ENCODE measurements at places on chromosomes 5 and 9.

DNA sequence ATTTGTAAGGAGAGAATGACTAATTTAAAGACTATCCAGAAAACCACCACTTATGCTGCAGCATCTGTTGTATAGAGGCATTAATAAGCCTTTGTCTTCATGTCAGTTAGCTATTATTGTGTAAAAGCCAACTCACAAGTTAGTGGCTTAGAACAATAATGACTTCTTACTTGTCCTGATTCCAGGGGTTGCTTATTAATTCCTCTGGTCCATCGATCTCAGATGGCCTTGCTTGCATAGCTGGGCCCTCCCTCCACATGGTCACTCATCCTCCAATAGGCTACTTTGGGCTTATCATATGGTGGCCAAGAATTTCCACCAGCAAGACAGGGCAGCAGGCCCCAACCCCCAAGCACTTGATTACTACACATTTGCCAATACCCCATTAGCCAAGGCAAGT lies 44.5 kb upstream of the STK32A start:
- peak; percentile 19 for DNase-seq

- DNase-seq = peak; percentile 2
Measured at GRCh38 chr5:116970318-116970717, 395.7 kb upstream of the SEMA6A start.

- peak; percentile 87 for DNase-seq
Measured at GRCh38 chr5:157607371-157608161, 32.0 kb upstream of the ADAM19 start.

- peak; percentile 76 for DNase-seq
Measured at GRCh38 chr5:62538017-62538942, 40.3 kb upstream of the LRRC70 start.

DNA sequence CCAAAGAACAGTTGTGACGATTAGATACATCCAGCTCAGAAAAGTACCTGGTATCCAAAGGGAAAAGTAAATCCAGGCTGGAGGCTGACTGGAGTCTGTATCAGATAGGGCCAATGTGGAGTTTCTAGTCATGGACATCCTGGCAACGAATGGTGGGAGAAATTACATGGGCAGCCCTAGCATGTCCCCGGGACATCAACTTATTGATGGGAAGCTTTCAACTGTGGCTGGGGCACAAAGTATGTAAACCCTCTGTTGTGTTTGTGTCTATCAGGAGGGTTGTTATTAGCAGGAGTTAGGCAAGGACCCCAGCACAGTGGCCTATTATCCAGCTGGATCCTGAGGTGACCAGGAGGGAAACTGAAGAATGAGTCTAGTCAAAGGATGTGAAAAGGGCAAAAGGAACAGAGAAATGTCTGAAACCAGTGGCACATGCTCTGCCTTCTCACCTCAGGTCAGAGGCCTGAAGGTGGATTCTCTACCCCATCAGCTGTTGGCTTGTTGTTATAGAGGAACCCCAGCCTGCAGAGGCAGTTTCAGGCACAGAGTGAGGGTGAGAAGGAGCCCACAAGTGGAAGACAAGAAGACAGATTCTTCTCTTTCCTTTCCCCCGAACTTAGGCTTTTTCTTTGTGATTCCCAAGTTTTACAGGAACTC lies 19.9 kb downstream of the IFNW1 start:
- DNase-seq = no peak

DNA sequence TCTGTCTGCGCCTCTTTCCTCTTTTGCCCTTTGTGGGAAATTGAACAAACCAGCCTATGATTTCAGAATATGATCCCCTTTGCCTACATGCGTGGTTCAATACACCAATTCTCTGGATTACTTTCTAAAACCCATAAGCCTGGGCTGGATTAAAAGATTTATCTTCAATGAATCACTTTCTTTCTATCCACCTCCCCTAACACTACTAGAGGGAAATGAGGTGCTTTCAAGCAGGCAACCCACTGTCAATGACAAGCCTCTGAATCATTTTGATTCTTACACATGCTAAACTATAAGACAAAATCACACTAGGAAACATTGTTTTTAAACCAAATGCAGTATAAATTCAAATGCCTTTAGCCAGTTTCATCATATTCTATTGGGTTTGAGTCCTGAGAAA lies 257.5 kb downstream of the AGTPBP1 start:
- DNase-seq = no peak

DNA sequence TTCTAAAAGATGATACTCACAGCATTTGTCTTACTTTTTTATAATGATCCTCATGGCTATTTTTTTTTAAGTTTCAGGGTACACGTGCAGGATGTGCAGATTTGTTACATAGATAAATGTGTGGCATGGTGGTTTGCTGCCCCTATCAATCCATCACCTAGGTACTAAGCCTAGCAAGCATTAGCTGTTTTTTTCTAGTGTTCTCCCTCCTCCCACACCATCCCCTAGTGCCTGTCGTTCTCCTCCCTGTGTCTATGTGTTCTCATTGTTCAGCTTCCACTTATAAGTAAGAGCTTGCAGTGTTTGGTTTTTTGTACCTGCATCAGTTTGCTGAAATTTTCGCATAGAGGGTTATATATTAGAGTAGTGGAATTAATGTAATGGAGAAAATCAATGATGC lies 189.1 kb upstream of the CDH12 start:
- no peak for DNase-seq

- DNase-seq = no peak
Measured at GRCh38 chr5:39542511-39543285, 117.9 kb upstream of the DAB2 start.

DNA sequence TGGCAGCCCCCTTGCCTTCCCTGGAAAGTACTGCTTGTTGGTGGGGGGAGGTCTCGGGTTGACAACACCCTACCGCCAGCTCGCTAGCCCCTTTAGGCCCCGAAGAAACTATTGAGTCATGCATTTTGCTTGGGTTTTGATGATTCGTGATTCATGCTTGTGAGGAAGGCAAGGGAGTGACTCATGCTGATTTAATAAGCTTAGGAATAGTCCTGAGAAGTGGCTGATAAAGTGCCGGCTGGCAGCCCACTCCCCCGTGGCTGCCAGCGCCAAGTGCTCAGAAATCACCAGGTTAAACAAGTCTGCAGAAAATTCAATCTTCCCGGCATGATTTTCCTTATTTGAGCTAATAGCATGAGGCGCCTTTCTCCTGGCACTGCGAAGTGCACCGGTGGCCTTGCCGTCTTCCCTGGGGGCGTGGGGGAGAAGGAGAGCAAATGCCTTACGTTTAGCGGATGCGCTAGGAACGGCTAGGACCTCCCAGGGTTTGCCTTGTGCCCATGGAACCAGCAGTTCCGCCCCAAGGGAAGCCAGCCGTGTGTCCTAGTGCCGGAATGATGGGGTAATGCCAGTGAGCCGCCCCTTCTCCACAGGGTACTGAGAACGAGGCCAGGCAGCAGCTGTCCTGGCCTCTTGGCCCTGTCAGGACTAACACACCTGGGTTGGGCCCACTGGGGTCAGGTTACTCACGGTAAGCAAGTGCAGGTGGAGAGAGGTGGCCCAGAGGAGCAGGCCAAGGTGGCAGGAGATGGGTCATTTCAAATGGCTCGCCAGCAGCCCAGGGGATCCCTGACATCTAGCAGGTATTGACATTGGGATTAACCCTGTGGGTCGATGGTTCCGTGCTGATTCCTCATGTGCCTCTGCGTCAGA lies 151.9 kb downstream of the MACROH2A1 start:
- DNase-seq = peak; percentile 98

- DNase-seq = no peak
Measured at GRCh38 chr5:138610918-138611677, 35.9 kb upstream of the HSPA9 start.

DNA sequence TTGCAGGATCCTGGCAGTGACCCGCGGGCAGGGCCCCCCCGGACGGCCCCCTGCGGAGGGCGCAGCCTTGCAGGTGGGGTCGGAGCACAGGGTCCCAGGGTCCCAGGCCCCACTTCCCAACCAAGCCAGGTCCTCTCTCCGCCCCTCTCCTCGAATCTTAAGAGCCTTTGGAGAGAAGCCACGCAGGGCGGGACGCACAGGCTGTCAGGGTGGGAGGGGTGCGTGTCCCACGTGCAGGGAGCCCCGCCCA lies 18.4 kb upstream of the EGFL7 start:
- peak; percentile 89 for DNase-seq

- DNase-seq = peak; percentile 83
Measured at GRCh38 chr5:173972925-173973615, 15.9 kb upstream of the C5orf47 start.

DNA sequence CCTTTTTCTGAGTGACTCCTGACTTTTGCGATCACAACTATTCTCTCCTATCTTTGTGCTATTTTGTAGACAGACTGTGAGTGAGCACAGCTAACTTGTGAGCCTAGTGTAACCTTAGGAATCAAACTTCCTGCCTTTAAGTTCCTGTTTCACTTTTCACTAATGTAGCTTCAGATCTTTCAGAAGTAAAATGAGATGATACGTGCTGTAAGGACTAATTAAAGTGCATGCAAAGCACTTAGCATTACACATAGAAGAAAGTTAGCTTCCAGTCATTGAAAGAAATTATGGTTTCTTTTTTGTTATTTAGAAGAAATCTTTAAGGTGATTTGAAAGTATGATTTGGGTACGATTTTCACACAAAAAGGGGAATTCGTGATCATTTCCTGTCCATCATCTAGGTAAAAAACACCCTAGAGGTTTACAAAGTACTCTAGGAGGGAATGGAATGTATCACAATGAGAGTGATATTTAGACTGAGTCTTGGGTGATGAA lies 122.7 kb downstream of the ST8SIA4 start:
- DNase-seq = no peak

DNA sequence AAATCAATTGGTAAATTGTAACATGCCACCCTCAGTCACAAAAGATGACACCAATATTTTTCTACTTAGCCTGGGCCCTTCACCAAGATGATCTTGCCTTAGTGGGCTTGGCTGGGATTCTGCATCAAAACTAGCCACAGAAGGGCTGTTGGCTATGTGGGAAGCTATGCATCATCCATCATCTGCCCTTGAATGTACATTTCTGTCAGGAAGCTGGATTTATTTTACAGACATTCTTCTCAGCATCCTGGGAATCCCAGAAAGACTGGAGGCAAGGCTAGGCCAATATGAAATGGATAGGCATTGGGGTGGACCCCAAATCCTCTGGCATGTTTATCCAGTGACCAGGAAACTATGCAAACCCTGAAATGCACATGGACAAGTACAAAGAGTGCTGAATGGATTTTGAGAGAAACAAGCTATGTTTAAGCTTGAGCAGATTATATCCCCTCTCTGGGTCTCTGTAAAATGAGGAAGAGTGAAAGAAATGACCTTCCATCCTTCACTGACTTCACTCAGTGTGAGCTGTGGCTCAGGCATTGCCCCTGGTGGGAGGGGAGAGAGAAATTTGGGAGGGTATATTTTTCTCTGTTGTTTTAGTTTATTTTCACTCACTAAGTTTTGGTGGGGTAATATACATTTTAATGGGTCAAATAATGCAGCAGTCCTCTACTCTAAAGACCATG lies 283.6 kb downstream of the EBF1 start:
- DNase-seq = no peak

DNA sequence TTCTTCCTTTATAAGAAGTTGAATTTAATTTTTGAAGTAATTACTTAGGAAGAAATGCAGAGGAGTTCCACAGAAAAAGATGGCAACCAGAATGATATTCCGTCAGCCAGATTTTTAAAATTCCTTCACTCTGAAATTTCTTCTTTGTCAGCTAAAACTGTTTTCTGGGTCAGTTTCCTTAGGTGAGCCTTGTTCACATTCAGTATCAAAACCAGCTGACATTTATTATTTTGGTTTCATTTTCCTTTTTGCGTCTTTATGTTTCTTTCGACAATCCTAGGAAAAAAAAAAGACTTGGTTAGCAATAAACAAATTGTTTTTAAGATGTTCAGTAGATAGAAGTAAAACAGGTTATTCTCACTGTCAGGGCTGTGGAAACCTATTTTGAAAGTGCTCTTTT lies 4.1 kb upstream of the IARS1 start:
- no peak for DNase-seq

GRCh38 chr9:134864821-134865190 lies 15.8 kb upstream of the FCN2 start:
- no peak for DNase-seq

DNA sequence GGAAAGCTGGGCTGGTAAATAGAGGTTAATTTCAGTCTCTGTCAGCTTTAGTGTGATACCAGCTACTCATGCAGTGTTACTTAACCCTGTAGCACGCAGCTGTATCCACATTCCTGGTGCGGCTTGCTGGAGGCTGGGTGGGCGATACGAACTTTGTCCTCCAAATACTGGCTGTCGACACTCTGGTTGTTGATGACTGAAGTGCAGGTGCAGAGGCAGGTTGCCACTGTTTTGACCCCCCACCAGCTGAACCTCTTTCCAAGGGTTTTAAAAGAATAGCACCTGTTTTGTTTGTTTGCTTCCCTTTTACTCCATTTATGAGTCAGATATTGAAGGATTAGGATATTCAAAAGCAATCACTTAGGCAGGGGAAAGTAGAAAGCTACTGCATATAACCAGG lies 4.4 kb upstream of the RABGAP1 start:
- no peak for DNase-seq

DNA sequence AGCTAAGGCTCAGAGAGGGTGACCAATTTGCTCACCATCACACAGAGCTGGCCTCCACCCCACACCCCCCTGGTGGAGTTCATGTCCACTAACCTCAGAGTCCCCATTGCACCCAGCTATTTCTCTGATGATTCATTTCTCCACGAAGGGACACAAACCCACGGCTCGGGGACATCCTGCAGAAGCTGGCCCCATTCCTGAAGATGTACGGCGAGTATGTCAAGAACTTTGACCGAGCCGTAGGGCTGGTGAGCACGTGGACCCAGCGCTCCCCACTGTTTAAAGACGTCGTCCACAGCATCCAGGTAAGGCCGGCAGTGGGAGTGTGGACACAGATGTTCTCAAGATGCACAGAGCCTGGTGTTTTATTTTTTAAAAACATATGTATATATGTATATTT lies 52.6 kb upstream of the SUSD3 start:
- DNase-seq = no peak

DNA sequence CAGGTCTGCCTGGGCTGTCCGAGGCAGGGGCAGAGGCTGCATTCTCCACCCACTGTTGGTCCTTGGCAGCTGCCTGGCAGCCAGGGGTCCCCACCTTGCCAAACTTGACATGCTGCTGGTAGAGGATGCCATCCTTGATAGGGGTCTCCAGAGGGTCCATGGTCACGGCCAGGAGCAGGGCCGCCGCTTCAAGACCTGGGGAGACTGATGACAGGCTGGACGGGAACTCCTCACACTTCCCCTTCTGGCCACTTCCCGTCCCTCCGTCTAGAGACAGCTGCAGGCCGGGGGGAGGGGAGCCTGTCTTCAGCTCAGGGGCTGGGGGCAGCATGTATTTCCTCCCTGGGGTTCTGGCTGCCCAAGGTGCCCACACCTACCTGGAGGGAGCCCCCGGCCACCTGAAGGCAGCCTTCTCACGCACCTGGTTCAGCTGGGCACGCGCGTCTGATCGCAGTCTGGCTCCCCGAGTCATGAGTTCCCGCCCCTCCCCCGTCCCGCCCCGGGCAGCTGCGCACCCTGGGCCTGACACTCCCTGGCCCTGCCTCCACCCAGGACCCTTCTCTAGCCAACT lies at the start of gene DOK3:
Gene DOK3, minus strand, starts transcription at position 446 of the 571 bp plus-strand sequence. Its CDS starts 286 bp downstream, at position 160.
- no peak for DNase-seq

GRCh38 chr5:123937230-123937629 lies 425.3 kb downstream of the CSNK1G3 start:
- peak; percentile 68 for DNase-seq

GRCh38 chr9:100170556-100170955 lies 71.5 kb downstream of the INVS start:
- DNase-seq = peak; percentile 19
